ENCODE measurements at places on chromosomes 4 and X.

DNA sequence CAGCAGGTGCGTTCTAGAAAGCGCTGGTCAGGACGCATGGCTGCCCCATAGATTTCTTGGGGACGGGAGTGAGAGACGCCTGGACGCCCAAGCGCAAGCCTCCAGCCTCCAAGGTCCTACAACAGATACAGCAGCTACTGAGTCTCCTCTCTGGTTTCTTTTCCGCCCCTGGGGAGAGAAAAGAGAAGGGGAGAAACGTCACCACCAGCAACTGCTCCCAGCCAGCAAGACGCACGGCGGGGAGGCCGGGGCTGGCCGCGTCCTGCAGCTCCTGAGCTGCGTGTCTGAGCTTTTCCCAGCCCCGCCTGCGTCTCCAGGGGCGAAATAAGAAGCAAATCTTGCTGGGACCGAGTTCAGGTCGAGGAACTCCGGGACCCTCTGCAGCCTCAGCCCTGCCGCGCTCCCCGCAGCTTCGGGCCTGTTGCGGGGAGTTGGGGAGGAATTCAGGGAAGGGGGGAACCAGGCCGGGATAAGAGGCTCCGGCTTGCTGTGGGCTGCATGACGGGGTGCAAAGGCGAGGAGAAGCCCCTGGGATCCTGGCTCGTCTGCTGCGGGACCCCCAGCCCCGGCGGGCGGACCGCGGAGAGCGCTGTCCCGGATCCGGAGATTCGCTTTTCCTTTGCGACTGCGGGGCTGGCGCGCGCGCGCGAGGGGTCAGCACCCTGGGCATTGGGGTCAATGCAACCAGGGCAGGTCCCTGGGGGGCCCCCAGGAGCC lies 6.8 kb upstream of the SHOX start:
- no peak for DNase-seq

DNA sequence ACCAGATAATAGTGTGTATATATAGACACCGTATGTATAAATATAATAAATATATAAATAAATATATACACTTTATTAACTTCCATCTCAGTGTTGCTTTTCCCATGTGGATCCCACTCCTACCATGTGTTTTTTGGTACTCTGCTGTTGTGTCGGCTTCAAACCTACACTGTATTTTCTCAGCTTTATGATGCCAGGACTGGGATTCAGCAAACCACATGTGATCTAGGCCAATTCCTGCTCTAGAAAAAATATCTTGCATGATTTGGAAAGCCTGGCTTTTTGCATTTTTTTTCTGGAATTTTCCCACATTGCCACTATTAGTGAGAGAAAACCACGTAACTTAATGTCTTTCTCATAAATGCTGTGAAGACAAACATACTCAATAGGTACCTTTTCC lies 55.8 kb downstream of the POLR2B start:
- DNase-seq = no peak

- no peak for DNase-seq
Observed at GRCh38 chr4:102687373-102687981, 73.3 kb downstream of the MANBA start.

GRCh38 chr4:93184053-93184452 lies 644.5 kb upstream of the ATOH1 start:
- no peak for DNase-seq

GRCh38 chr4:138863160-138863559 lies 152.4 kb upstream of the NOCT start:
- DNase-seq = no peak

GRCh38 chr4:1338752-1339414 lies 8.1 kb upstream of the UVSSA start:
- DNase-seq = no peak

- no peak for DNase-seq
Observed at GRCh38 chr4:24260923-24261564, 323.3 kb downstream of the DHX15 start.

GRCh38 chr4:94412658-94413038 lies 39.1 kb upstream of the PDLIM5 start:
- DNase-seq = no peak

DNA sequence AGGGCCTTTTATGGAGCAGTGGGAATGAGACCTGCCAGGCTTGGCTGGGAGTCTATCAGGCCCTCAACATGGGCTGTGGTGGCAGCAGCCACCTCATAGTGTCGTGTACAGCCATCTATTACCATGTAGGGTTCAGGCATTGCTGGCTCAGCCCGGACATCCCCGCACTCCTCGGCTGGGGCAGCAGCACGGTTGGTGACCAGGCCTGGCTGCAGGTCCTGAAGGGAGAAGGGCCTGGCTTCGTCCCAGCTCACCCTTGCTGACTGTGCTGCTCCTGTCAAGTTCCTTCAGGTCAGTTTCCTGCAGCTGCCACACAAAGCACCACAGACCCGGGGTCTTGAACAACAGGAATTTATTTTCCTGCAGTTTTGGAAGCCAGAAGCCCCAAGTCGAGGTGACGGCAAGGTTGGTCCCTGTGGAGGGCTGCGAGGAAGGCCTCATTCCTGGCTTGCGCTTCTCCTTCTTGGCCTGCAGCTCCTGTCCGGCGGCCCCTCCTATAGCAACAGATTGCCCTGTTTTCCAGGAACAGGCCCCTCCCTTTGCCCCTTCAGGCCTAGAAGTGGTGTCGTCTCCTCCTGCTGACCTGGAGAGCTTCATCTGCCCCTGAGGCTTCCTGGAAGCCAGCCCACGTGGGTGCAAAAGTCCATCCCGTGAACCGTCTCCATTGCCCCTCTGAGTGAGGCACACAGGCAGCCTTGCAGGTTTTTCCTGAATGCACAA lies 25.2 kb upstream of the SORCS2 start:
- DNase-seq = peak; percentile 57

DNA sequence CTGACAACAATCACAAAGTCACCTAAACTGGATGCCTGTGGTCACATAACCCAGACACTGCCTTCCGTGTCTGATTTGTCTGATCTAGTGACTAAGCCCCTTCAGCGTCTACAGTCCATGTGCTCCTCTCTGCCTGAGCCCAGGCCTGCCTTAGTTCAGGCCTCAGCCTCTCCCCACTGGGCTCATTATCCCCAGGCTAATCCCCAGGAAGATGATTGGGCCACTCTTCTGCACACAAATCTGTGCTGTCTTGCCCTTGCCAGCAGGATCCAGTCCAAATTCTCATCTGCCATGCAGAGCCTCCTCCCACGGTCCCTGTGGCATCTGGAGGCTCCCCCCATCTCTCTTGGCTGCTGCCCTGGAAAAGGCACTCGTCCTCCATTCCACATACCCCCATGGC lies 96.5 kb downstream of the SLC2A9 start:
- no peak for DNase-seq

- DNase-seq = no peak
Observed at GRCh38 chr4:52051213-52051614, at the start of gene SPATA18. Gene SPATA18 (plus strand): TSS chr4:52051304. CDS start chr4:52051705, 401 bp downstream.

- DNase-seq = no peak
Observed at GRCh38 chr4:54742636-54743399, 85.1 kb downstream of the KIT start.

GRCh38 chr4:65791111-65791811 lies 121.0 kb upstream of the EPHA5 start:
- no peak for DNase-seq

- no peak for DNase-seq
Observed at GRCh38 chr4:118682928-118683327, 2.3 kb upstream of the METTL14 start.

DNA sequence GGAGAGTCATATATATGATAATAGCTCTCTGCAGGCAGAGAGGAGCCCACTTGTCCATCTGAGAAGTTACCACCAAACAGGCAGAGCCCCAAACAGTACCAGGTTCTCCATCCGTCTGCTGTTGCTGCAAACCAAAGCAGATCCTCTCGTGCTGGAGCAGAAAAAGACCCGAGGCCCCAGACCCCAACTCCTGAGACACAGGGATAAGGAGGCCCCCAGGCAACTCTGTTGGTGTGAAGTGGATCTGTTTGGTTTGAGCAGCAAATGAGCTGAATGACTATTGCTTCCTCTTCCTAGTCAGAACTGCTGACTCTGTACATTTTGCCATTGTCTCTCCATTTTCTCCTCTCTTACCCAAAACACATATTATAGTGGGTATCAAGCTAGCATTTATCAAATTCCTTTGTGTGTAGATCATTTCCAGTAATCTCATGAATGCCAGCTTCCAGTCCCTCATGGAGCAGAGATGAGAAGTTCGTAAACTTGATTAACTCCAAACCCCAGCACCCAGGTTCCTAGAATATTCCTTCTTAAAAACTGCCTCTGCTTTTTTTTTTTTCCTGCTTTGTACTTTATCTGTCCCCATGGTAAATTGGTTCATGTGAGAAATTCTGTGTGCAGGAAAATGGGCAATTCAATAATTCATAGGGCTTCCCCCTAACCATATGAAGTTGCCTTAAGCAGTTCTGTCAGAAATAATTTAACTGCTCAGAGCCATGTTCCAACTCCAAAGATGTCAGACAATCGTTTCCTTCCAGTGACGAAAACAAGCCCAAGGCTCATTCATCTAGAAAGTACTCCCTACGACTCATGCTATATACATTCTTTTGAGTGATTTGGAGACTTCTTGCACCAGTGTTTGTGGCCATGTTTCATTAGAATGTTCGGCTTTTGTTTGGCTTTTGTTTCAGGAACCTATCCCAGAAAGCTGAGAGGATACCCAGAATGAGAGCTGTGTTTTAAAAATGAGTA lies 98.6 kb upstream of the ATXN3L start:
- DNase-seq = no peak

- DNase-seq = no peak
Observed at GRCh38 chr4:16217300-16218051, 8.8 kb downstream of the TAPT1 start.

- DNase-seq = peak; percentile 77
Observed at GRCh38 chr4:185209031-185209851, at the start of gene SNX25. Gene SNX25 (plus strand): TSS chr4:185209598. CDS start chr4:185209827, 229 bp downstream.

- no peak for DNase-seq
Observed at GRCh38 chr4:158046345-158046744, 126.5 kb downstream of the GASK1B start.

DNA sequence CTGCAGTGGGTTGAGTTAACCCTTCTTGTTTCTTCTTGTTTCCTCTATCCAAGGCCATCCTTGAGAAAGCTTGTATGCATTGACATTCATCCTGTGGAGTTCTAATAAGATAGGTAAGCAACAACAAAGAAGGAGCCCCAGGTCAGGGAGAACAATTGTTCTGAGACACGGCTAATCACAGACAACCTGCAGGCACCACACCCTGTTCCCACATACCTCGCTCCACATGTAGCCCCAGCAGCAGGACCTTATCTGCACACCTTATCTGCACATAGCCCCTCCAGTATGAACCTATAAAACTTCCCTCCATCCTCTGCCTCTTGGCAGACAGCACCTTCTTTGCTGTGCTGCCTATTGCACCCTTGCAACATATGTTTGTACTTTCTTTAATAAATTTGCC lies 129.1 kb downstream of the MSL3 start:
- no peak for DNase-seq

GRCh38 chrX:73647212-73647611 lies 84.2 kb downstream of the CHIC1 start:
- DNase-seq = no peak

- DNase-seq = no peak
Observed at GRCh38 chrX:8037593-8038348, 110.6 kb upstream of the PNPLA4 start.

DNA sequence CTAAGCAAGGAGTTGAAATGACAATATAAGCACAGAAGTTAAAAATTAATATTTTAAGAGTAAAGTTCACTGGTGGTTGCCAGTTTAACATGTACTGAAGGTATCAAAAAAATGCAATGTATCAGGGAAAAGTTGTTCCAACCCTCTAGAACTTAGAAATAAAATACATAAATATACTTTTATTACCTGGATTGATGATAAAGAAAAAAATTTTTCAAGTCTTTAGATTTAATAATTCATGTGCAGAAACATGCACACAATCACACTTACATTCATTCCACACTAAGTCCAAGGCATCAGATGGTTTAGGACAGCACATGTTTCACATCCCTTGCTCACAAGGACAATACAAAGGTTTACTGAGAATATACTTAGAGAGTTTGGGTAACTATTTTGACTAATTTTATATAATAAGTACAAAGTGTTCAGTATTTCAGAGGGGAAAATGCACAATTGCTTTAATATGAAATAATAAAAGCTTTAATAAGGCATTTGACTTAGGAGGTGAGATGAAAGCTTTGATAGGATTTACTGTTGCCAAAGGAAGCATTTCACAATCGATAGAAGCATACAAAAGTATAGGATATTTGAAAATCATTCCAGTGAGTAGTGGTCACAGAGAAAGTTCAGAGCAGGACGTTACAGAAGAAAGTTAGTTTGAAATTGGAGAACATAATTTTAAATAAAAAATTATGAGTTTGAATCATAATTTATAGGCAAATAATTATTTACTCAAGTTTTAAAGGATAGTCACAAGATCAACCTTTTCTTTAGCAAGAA lies 392 bp upstream of the UGT2A3 start:
- DNase-seq = no peak

DNA sequence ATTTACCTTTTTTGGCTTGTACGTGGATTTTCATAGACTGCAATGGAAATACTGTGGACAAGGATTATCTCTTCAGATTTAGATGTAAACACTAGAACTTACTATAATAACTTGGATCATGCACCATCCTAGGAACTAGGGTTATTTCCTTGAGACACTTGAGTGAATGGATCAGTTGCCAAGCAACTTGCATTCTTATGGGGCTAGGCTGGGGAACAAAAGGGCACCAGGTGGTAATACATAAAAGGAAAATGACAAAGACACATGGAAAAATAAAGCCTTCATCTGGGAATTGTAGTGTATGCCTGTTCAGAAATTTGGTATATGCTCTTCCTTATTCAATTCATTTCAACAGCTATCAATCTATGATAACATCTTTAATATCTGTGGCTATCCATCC lies 247.1 kb downstream of the SPRY1 start:
- no peak for DNase-seq

- DNase-seq = no peak
Observed at GRCh38 chrX:46757052-46757451, 1.9 kb downstream of the SLC9A7 start.

- DNase-seq = no peak
Observed at GRCh38 chrX:147884958-147885357, 26.8 kb upstream of the FMR1 start.

DNA sequence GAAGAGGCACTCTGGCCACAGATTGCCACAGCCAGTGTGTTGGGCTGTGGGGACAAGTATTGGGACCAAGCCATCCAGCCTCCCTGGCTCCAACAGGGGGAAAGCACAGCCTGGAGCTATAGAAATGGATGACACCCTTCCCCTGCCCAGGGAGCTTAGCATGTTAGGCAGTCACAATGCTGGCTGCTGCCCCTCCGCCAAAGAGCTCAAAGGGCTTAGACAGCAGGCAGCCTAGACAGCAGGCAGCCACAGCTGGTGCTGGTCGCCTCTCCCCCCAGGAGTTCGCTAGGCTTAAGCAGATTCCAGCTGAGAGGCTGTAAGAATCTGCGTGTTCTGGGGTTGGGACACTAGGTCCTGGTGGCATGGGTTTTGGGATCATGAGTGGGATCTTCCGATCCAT lies 94.5 kb upstream of the MXRA5 start:
- no peak for DNase-seq

DNA sequence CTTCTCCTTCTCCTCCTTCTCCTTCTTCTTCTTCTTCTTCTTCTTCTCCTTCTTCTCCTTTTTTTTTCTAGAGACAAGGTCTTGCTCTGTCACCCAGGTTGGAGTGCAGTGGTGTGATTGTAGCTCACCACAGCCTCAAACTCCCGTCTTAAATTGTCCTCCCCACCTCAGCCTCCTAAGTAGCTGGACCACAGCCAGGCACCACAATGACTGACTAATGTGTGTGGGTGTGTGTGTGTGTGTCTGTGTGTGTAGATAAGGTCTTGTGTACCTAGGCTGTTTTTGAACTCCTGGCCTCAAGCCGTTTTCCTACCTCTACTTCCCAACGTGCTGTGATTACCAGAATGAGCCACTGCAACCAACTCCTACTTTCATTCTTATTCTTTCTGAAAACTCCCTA lies 390.9 kb downstream of the ADAM29 start:
- DNase-seq = no peak

Data from tibial artery (tissue), 4 donors.